Stimulated activated CD8-positive, alpha-beta memory T cell treated with anti-CD3 and anti-CD28 coated beads, Interleukin-4, amount 100 ng/mL, for 1 hour (primary cell): ENCODE measurements at places on chromosomes 7 and 10.

DNA sequence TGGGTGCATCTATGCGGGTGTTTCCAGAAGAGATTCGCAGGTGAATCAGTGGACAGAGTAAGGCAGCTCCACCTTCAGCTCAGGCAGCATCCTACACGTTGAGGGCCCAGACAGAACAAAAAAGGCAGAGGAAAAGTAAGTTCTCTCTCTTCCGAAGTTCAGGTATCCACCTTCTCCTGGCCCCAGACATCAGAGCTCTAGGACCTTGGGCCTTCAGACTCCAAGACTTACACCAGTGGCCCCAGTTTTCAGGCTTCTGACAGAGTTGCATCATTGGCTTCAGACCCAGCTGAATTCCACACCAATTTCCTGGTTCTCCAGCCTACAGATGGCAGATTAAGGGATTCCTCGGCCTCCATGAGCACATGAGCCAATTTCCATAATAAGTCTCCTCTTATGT is 102.2 kb upstream of the GPR26 start:
- no peak for DNase-seq

GRCh38 chr10:116720241-116720643 is 22.1 kb downstream of the HSPA12A start:
- no peak for DNase-seq

- DNase-seq: no peak
These were observed 3.2 kb downstream of the BEND7 start for GRCh38 chr10:13525663-13526062.

GRCh38 chr10:47025253-47025539 is 114.0 kb downstream of the PTPN20 start:
- no peak for DNase-seq

GRCh38 chr10:9081961-9082360 is 1027.5 kb downstream of the GATA3 start:
- no peak for DNase-seq

DNA sequence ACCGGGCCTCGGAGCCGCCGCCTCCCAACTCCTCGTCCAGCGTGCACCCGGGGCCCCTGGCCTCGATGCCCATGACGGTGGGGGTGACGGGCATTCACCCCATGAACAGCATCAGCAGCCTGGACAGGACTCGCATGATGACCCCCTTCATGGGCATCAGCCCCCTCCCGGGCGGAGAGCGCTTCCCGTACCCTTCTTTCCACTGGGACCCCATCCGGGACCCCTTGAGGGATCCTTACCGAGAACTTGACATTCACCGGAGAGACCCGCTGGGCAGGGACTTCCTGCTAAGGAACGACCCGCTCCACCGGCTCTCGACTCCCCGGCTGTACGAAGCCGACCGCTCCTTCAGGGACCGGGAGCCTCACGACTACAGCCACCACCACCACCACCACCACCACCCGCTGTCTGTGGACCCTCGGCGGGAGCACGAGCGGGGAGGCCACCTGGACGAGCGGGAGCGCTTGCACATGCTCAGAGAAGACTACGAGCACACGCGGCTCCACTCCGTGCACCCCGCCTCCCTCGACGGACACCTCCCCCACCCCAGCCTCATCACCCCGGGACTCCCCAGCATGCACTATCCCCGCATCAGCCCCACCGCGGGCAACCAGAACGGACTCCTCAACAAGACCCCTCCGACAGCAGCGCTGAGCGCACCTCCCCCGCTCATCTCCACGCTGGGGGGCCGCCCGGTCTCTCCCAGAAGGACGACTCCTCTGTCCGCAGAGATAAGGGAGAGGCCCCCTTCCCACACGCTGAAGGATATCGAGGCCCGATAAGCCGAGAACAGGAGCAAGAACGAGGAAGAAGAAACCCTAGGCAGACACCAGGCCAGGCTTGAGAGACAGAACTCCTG is 341.5 kb upstream of the GALNT17 start:
- no peak for DNase-seq

DNA sequence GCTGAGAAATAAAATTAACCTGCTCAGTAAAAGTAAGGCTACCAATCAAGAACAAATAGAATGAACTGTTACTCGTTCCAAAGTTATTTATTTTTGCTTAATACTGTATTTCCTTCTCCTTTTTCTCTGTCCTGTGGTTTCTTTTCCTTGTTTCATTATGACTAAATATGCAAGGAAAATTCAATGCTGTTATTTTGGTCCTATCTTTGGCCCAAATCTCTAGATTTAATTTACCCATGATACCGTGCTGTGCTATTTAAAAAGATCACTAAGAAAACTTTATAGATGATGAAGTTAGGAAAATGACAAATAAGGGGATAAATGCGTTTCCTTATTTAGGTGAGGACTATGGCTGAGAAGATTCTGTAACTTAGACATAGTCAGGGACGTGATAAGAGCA is 45.3 kb upstream of the FAM133B start:
- DNase-seq: no peak

DNA sequence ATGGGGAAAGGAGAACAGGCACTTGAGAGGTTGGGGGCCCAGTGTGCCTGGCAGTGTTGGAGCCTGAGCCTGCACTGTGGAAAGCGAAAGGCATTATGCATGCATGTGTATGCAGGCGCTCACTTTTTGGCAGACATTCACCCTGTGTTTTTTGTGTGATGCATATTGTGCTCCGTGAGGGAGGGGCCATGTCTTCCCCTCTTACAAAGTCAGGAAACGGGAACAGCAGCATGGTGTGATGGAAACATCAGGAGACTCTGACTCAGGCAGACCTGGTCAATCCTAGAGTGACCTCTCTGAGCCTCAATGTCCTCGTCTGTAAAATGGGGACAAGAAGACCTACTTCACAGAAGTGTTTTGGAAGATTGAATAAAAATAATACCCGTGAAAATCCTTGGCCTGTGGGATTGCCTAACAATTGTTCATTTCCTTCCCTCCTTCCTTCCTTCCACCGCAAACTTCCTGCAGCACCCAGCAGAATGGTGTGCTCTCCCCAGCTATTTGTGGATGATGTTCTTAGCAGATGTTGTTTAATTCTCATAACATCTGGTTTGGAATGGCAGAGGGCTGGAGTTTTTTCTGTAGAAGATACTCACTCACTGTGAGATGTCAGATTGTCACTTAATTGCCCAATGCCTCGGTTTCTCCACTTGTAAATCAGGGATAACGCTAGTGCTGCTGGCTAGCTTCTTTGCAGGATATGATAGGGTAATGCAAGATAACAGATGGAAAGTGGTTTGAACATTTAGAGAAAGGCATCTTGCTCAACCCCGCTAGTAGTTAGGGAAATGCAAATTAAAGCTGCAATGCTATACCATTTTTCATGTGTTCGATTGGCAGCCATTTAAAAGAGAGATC is 39.8 kb downstream of the CDH23 start:
- DNase-seq: no peak

GRCh38 chr10:77349226-77349625 is 288.4 kb downstream of the KCNMA1 start:
- no peak for DNase-seq

GRCh38 chr7:101927802-101928201 is 110.4 kb downstream of the CUX1 start:
- DNase-seq: no peak
